ENCODE measurements at places on chromosomes 1 and 21. TPM values are rescaled to one million over a fixed set of nuclear protein-coding genes. Genes with fewer than 3 reads are reported as not detected.

DNA sequence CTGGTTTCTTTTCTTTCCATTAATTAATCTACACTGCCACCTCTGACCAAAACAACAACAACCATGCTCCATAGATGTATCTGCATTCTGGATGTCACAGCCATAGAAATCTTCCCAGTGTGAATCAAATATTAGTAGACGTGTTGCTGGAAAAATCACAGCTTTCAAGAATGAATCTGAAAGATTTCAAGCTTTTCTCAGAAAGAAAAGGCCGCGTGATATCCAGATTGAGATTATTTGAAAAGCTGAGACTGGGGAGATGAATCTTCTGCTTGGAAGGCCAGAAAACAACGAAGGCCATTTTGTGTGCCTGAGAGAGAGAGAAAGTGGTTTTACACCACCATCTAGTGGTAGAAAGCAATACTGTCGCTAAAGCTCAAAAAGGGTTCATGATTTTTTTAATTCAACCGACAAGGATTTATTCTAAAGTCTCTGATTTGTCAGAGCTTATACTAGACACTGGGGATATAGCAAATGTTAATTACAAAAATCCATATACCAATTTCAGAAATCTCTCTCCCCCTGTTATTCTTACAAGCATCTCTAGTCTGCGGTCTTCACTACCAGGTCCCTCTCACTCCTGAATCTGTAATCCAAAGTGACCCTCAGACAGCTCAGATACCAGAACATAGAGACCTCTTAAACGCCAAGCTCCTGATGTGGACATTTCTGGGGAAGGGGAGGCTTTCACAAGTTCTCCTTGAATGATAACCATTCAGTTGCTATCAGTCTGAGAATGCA is 87.5 kb upstream of the SGIP1 start:
- H3K4me3 ChIP-seq: no peak overlapping the region
- H3K4me1 ChIP-seq: peaks cover 4% of the 10 kb centered on the region

DNA sequence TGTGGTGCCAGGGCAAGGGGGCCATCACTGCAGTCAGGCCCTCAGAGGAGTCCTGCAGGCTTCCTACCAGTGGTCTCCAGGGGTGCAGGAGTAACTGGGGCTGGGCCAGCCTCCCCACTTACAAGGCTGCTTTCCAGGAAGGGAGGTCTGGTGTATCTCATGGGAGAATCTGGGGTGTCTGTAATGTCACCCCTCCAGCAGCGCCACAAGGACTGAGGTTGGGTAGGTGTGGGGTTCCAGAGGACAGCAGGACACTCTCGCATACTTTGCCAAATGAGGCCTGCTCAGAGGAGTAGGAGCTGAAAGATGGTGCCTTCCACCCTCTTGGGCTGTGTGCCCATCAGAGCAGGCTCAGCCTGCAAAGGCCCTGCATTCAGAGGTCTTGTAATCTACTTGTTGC is 46.9 kb downstream of the TNNT2 start:
- no peaks in the 10 kb centered on the region for H3K27me3 ChIP-seq
- no peak for DNase-seq
- H3K4me3 ChIP-seq: no peak overlapping the region
- no peaks in the 10 kb centered on the region for H3K36me3 ChIP-seq
- no peak overlapping the region for H3K27ac ChIP-seq

- H3K27ac ChIP-seq: no peak overlapping the region
- H3K4me1 ChIP-seq: no peaks in the 10 kb centered on the region
- no peaks in the 10 kb centered on the region for H3K27me3 ChIP-seq
- peak; percentile 68 for DNase-seq
Measured at GRCh38 chr1:37434292-37435225, 39.8 kb upstream of the ZC3H12A start.

- H3K4me3 ChIP-seq: peak overlapping the region; percentile 83
- H3K36me3 ChIP-seq: peaks cover 3% of the 10 kb centered on the region
- peaks cover 16% of the 10 kb centered on the region for H3K4me1 ChIP-seq
- DNase-seq: peak; percentile 91
Measured at GRCh38 chr1:24745711-24746413, 615 bp downstream of the CLIC4 start.

GRCh38 chr1:240827786-240828185 is 215.8 kb upstream of the GREM2 start:
- no peaks in the 10 kb centered on the region for H3K27me3 ChIP-seq
- no peak overlapping the region for H3K4me3 ChIP-seq
- no peaks in the 10 kb centered on the region for H3K4me1 ChIP-seq
- no peak overlapping the region for H3K27ac ChIP-seq
- no peak for DNase-seq

- H3K4me3 ChIP-seq: no peak overlapping the region
- DNase-seq: peak; percentile 89
- H3K27me3 ChIP-seq: no peaks in the 10 kb centered on the region
- H3K4me1 ChIP-seq: no peaks in the 10 kb centered on the region
Measured at GRCh38 chr21:38140207-38140903, 116.4 kb upstream of the KCNJ15 start.

DNA sequence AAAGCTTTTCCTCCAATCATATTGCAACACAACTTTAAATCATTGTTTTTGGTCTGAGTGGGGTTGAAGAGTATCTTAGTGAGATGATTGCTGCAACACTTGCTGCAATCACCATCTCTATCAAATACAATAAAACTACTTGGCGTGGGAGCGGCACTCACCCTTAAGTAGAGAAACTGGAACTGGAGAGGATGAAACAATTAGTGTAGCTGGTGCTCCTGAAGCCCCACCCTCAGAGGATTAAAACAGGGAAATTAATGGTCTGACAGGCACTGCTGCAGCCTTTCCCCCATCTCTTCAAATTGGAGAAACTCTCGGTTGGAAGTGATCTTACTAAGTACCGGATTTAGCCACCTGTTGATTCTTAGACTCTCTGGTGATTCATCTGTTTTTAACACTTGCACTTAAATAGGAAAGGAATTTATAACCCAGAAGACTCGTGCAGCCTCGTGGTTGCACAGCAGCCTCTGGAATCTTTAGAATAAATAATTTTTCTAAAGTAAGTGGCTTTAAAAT is 80.5 kb upstream of the KIF26B start:
- H3K4me3 ChIP-seq: no peak overlapping the region
- H3K4me1 ChIP-seq: peaks cover 4% of the 10 kb centered on the region
- DNase-seq: no peak
- no peaks in the 10 kb centered on the region for H3K27me3 ChIP-seq
- no peaks in the 10 kb centered on the region for H3K36me3 ChIP-seq
- no peak overlapping the region for H3K27ac ChIP-seq

Gene FNDC5
- 5.3 TPM for total RNA-seq

GRCh38 chr1:85224734-85225623 is 24.2 kb upstream of the SYDE2 start:
- H3K4me3 ChIP-seq: no peak overlapping the region
- no peak overlapping the region for H3K27ac ChIP-seq
- no peaks in the 10 kb centered on the region for H3K36me3 ChIP-seq
- peak; percentile 80 for DNase-seq
- H3K4me1 ChIP-seq: peaks cover 56% of the 10 kb centered on the region
- H3K27me3 ChIP-seq: no peaks in the 10 kb centered on the region

- H3K36me3 ChIP-seq: no peaks in the 10 kb centered on the region
- peaks cover 27% of the 10 kb centered on the region for H3K4me1 ChIP-seq
- H3K4me3 ChIP-seq: no peak overlapping the region
- peak; percentile 74 for DNase-seq
Measured at GRCh38 chr1:15757575-15758342, 836 bp upstream of the FBLIM1 start.

- peaks cover 4% of the 10 kb centered on the region for H3K4me1 ChIP-seq
- H3K4me3 ChIP-seq: no peak overlapping the region
- no peak for DNase-seq
- no peaks in the 10 kb centered on the region for H3K36me3 ChIP-seq
Measured at GRCh38 chr21:38315122-38315521, 58.3 kb downstream of the KCNJ15 start.

Gene PGLYRP3
- not detected for total RNA-seq

GRCh38 chr1:206898089-206898914 is 1.1 kb downstream of the IL24 start:
- DNase-seq: no peak
- no peak overlapping the region for H3K27ac ChIP-seq
- peaks cover 5% of the 10 kb centered on the region for H3K4me1 ChIP-seq
- H3K27me3 ChIP-seq: no peaks in the 10 kb centered on the region

DNA sequence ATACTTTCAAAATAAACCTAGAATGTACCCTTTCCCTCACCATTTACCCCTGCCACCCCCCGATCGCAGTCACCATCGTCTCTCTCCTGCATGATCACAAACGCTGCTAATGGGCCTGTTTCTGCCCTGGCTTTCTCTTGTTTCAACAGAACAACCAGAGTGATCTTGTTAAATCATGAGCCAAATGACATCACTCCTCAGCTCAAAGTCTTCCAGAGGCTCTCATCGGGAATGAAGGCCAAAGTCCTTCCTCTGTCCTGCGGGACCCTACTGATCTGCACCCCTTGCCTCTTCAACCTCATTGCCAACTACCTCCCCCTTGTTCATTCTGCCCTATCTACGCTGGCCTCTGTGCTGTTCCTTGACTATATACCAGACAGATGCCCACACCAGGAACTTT is 39.4 kb upstream of the PTGFRN start:
- no peak for DNase-seq
- H3K27me3 ChIP-seq: no peaks in the 10 kb centered on the region
- H3K36me3 ChIP-seq: no peaks in the 10 kb centered on the region
- no peak overlapping the region for H3K4me3 ChIP-seq

- H3K27ac ChIP-seq: no peak overlapping the region
- no peaks in the 10 kb centered on the region for H3K36me3 ChIP-seq
- H3K4me3 ChIP-seq: no peak overlapping the region
- H3K4me1 ChIP-seq: no peaks in the 10 kb centered on the region
- DNase-seq: no peak
- no peaks in the 10 kb centered on the region for H3K27me3 ChIP-seq
Measured at GRCh38 chr1:71828431-71829012, 453.8 kb downstream of the NEGR1 start.

DNA sequence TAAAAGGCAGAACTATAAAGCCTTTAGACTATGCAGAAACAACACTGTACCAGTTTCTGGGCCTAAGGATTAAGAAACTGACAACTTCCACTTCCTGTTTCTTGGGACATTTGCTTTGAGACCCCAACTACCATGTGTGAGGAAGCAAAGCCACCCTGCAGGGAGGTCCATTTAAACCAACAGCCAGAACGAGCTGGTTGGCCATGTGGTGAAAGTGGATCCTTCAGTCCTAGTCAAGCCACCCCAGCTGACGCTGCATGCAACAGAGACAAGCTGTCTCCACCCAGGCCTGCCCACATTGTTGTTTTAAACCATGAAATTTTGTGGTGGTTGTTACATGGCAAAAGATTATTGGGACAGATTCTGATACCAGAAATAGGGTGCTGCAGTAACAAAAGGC is 31.8 kb upstream of the SLFNL1 start:
- H3K27ac ChIP-seq: no peak overlapping the region
- no peaks in the 10 kb centered on the region for H3K27me3 ChIP-seq
- no peak overlapping the region for H3K4me3 ChIP-seq

DNA sequence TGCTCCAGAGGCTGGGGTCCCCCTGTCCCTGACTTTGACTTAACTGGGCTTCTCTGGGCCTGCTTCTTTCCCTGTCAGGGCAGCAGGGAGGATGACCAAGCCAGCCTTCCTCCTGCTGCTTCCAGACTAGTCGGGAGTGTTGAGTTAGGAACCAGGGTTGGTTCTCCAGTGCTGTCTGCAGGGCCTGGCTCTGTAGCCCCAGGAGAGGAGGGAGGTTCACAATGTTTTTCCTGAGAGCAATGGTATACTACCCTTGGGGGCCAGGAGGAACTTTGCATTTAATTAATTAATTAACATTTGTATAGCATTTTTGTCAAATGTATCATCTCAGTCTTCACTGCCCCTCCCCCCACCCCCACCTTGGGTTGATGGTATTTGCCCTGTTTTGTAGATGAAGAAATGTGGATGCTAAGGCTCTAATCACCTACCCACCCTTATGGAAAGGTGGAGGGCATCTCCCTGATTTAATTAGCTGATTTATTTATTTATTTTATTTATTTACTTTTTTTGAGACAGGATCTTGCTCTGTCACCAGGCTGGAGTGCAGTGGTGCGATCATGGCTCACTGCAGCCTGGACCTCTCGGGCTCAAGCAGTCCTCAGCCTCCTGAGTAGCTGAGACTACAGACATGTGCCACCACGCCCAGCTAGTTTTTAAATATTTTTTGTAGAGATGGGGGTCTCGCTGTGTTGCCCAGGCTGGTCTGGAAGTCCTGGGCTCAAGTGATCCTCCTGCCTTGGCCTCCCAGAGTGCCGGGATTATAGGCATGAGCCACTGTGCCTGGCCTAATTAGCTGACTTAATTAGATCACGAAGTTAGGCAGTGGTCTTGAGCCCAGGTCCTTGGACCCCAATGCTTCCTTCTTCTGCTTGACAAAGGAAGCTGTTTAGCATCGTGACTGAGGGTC is 6.6 kb downstream of the H6PD start:
- H3K27me3 ChIP-seq: no peaks in the 10 kb centered on the region
- peaks cover 16% of the 10 kb centered on the region for H3K4me1 ChIP-seq
- H3K36me3 ChIP-seq: peaks cover 7% of the 10 kb centered on the region

DNA sequence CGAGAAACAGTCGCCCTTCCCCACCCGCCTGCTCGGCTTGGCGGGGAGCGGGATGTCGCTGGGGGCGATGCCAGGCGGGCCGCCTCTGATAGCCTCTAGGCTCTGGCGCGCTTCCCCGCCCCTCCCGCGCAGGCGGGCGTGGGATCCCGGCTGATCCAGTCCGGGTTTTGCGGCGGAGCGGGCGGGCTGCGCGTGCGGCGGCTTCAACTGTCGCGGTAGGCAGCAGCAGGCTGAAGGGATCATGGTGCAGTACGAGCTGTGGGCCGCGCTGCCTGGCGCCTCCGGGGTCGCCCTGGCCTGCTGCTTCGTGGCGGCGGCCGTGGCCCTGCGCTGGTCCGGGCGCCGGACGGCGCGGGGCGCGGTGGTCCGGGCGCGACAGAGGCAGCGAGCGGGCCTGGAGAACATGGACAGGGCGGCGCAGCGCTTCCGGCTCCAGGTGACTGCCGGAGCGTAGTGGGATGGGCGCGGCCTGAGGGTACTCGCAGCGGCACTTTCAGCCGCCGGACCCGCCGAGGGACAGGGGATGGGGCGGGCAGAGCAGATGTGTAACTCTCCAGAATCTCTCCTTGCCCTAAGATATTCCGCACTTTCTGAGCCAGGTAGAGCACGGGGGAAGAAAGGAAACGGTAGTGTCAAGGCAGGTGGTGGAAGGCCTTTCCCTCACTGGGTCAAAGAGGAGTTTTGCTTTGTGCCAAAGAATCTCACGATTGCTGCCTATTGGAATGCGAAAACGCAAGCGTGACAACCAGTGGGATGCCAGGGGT is at the start of gene FAAH:
TSS of gene FAAH (plus strand) at position 210 of the 764 bp plus-strand sequence. CDS start at position 242, 32 bp downstream.
- peak within 1 kb of the TSS; percentile 86 for H3K27ac ChIP-seq
- H3K36me3 ChIP-seq: no peaks in the 10 kb centered on the region
- DNase-seq: peak; percentile 81
- H3K27me3 ChIP-seq: no peaks in the 10 kb centered on the region
- peak within 1 kb of the TSS; percentile 57 for H3K4me3 ChIP-seq

Gene B3GALT6
- 28.3 TPM for total RNA-seq

GRCh38 chr1:215731699-215732098 is 164.6 kb downstream of the KCTD3 start:
- no peak overlapping the region for H3K27ac ChIP-seq
- no peak for DNase-seq
- no peak overlapping the region for H3K4me3 ChIP-seq
- H3K36me3 ChIP-seq: no peaks in the 10 kb centered on the region
- no peaks in the 10 kb centered on the region for H3K4me1 ChIP-seq
- no peaks in the 10 kb centered on the region for H3K27me3 ChIP-seq

Measured in lung (tissue), 17 donors.